ENCODE measurements at places on chromosomes 4 and X. TPM values are rescaled to one million over a fixed set of nuclear protein-coding genes. Genes with fewer than 3 reads are reported as not detected.

DNA sequence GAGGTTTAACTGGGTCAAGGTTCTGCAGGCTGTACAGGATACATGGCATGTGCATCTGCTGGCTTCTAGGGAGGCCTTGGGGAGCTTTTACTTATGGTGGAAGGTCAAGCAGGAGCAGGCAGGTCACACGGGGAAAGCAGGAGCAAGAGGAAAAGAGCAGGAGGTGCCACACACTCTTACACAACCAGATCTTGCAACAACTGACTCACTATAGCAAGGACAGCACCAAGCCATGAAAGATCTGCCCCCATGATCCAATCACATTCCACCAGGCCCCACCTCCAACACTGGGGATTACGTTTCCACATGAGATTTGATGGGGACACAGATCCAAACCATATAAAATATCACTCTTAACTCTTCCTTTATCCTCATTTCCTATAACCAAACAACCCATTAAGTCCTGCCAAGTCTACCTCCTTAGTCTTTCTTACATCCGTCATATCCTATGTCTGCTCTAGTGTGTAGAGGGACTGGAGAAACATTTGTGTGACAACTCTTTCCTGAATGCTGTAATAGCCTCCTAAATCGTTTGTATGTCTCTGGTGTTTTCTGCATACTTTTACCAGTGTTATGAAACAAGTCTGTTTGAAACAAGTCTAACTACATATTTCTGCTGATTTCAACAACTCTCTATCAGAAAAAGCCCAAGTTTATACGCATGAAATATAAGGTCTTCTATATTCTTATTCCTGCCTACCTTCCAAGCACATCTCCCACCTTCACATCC, 8.3 kb upstream of the RAP2C start:
- no peak overlapping the region for H3K4me3 ChIP-seq
- no peaks in the 10 kb centered on the region for H3K36me3 ChIP-seq
- DNase-seq, result no peak
- H3K4me1 ChIP-seq, result no peaks in the 10 kb centered on the region
- H3K27me3 ChIP-seq, result no peaks in the 10 kb centered on the region

The FGF16 gene
- not detected for total RNA-seq

GRCh38 chr4:109662771-109663170, 40.5 kb downstream of the CASP6 start:
- H3K27ac ChIP-seq, result no peak overlapping the region
- no peak for DNase-seq
- no peak overlapping the region for H3K4me3 ChIP-seq

The ZDHHC15 gene
- 0.84 TPM for total RNA-seq

DNA sequence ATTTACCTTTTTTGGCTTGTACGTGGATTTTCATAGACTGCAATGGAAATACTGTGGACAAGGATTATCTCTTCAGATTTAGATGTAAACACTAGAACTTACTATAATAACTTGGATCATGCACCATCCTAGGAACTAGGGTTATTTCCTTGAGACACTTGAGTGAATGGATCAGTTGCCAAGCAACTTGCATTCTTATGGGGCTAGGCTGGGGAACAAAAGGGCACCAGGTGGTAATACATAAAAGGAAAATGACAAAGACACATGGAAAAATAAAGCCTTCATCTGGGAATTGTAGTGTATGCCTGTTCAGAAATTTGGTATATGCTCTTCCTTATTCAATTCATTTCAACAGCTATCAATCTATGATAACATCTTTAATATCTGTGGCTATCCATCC, 247.1 kb downstream of the SPRY1 start:
- H3K27ac ChIP-seq, result no peak overlapping the region
- no peaks in the 10 kb centered on the region for H3K4me1 ChIP-seq
- H3K36me3 ChIP-seq, result no peaks in the 10 kb centered on the region
- no peak overlapping the region for H3K4me3 ChIP-seq
- H3K27me3 ChIP-seq, result no peaks in the 10 kb centered on the region

- no peaks in the 10 kb centered on the region for H3K4me1 ChIP-seq
- no peaks in the 10 kb centered on the region for H3K36me3 ChIP-seq
- DNase-seq, result no peak
- H3K27me3 ChIP-seq, result no peaks in the 10 kb centered on the region
These were observed 156.4 kb upstream of the CXCL13 start for GRCh38 chr4:77449171-77449570.

- DNase-seq, result no peak
- no peaks in the 10 kb centered on the region for H3K27me3 ChIP-seq
- peaks cover 7% of the 10 kb centered on the region for H3K4me1 ChIP-seq
- no peaks in the 10 kb centered on the region for H3K36me3 ChIP-seq
- H3K27ac ChIP-seq, result no peak overlapping the region
These were observed 45.8 kb upstream of the FBXW7 start for GRCh38 chr4:152581536-152582160.

Measured in naive thymus-derived CD4-positive, alpha-beta T cell (primary cell).